ENCODE measurements at places on chromosomes 5 and 9. TPM values are rescaled to one million over a fixed set of nuclear protein-coding genes. Genes with fewer than 3 reads are reported as not detected.

- DNase-seq = no peak
Observed at GRCh38 chr5:82277613-82277986, 554 bp downstream of the RPS23 start.

Gene RANBP17
- 10.6 TPM for total RNA-seq

Gene FOXI1
- total RNA-seq = not detected

DNA sequence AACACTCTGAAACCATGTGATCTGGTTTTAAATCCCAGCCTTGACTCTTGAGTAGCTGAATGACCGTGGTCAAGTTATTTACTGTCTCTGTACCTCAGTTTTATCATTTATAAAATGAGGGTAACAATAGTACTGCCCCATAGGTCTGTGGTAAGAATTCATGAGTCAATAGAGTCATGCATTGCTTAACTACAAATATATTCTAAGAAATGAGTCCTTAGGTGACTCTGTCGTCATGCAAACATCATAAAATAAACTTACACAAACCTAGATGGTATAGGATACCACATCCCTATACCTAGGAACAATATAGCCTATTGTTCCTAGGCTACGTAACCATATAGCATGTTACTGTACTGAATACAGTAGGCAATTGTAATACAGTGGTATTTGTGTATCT is 20.3 kb upstream of the ABCA1 start:
- peak; percentile 63 for DNase-seq

All from bronchial epithelial cell (primary cell).